ENCODE measurements at places on chromosomes 7 and 10. TPM values are rescaled to one million over a fixed set of nuclear protein-coding genes. Genes with fewer than 3 reads are reported as not detected.

Gene WNT8B
- polyA plus RNA-seq: not detected

Gene CHST3
- 6.0 TPM for polyA plus RNA-seq

Gene C10orf62
- polyA plus RNA-seq: not detected

Gene GCC1
- 4.6 TPM for polyA plus RNA-seq

GRCh38 chr10:69241575-69241974 is 21.4 kb downstream of the HKDC1 start:
- DNase-seq: no peak
- no peaks in the 10 kb centered on the region for H3K27me3 ChIP-seq
- peaks cover 16% of the 10 kb centered on the region for H3K4me1 ChIP-seq
- H3K27ac ChIP-seq: no peak overlapping the region

DNA sequence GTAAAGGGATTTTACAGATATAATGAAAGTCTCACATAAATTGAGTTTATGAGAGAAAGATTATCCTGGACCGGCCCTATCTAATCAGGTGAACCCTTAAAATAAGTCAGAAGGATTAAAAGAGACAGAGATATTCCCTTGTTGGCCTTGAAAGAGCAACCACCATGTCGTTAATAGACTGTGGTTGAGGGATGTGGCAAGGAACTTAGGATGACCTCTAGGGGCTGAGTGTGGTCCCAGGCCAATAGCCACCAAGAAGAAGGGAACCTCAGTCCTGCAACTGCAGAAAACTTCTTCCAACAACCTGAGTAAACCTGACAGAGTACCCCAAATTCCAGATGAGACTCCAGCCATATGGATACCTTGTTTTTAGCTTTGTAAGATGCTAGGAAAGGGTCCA is 121.5 kb downstream of the POLR1F start:
- H3K4me1 ChIP-seq: no peaks in the 10 kb centered on the region
- no peak overlapping the region for H3K27ac ChIP-seq
- H3K27me3 ChIP-seq: no peaks in the 10 kb centered on the region

- H3K4me3 ChIP-seq: no peak overlapping the region
- DNase-seq: no peak
- H3K4me1 ChIP-seq: no peaks in the 10 kb centered on the region
- H3K27me3 ChIP-seq: no peaks in the 10 kb centered on the region
Measured at GRCh38 chr7:119436882-119437281, 836.1 kb upstream of the KCND2 start.

- DNase-seq: no peak
- no peaks in the 10 kb centered on the region for H3K36me3 ChIP-seq
- H3K4me1 ChIP-seq: no peaks in the 10 kb centered on the region
- H3K4me3 ChIP-seq: no peak overlapping the region
Measured at GRCh38 chr7:90961037-90961725, 303.1 kb upstream of the FZD1 start.

DNA sequence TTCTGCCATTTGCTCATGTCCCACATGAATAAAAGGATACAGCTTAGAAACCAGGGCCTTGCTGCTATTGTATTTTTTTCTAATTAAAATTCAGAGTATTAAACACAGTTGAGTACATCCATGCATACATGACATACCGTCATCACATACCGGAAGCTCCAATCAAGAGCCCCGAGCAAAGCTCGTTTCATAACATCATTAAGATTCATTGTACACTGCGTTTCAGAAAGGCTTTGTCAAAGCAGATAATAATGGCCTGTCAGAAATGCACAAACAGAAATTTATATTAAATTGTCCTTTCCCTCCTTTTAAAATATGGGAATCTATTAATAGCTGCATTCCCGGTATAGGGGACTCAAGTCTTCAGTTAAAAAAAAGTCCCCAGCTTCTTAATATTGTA is 103.4 kb downstream of the PRTFDC1 start:
- H3K36me3 ChIP-seq: no peaks in the 10 kb centered on the region
- peak overlapping the region; percentile 54 for H3K4me3 ChIP-seq
- peaks cover 30% of the 10 kb centered on the region for H3K4me1 ChIP-seq
- no peaks in the 10 kb centered on the region for H3K27me3 ChIP-seq
- DNase-seq: no peak

- H3K27me3 ChIP-seq: no peaks in the 10 kb centered on the region
- no peak overlapping the region for H3K4me3 ChIP-seq
- H3K36me3 ChIP-seq: peaks cover 1% of the 10 kb centered on the region
- H3K4me1 ChIP-seq: peaks cover 4% of the 10 kb centered on the region
- no peak for DNase-seq
Measured at GRCh38 chr10:11326913-11327616, 284.4 kb downstream of the USP6NL start.

GRCh38 chr10:50561816-50562215 is 61.9 kb downstream of the SGMS1 start:
- no peaks in the 10 kb centered on the region for H3K4me1 ChIP-seq
- H3K36me3 ChIP-seq: no peaks in the 10 kb centered on the region
- H3K4me3 ChIP-seq: no peak overlapping the region

- no peaks in the 10 kb centered on the region for H3K36me3 ChIP-seq
- H3K4me1 ChIP-seq: peaks cover 5% of the 10 kb centered on the region
- H3K4me3 ChIP-seq: no peak overlapping the region
- peaks cover 9% of the 10 kb centered on the region for H3K27me3 ChIP-seq
- no peak for DNase-seq
Measured at GRCh38 chr10:31604646-31605170, 285.7 kb downstream of the ZEB1 start.

DNA sequence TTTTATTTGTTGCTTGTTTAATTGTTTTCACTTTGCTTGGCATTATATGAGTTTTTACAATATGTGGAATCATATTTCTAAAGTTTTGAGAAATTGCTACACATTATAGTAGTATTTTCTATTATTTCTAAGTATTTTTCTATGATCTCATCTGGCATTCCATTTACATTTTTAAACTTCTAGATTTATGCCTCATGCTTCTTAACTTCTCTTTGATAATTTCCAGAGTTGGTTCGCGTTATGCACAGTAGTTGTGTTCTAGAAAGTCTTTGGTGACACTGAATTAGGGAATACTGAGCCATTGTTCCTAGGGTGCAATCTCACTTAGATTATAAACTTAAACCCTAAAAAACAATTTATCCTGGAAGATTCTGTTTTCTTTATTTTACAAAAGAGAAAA is 129.2 kb downstream of the GNAI1 start:
- no peaks in the 10 kb centered on the region for H3K36me3 ChIP-seq
- no peaks in the 10 kb centered on the region for H3K4me1 ChIP-seq
- no peak overlapping the region for H3K27ac ChIP-seq
- H3K4me3 ChIP-seq: no peak overlapping the region
- no peak for DNase-seq
